ENCODE measurements at places on chromosomes 4 and X. TPM values are rescaled to one million over a fixed set of nuclear protein-coding genes. Genes with fewer than 3 reads are reported as not detected.

DNA sequence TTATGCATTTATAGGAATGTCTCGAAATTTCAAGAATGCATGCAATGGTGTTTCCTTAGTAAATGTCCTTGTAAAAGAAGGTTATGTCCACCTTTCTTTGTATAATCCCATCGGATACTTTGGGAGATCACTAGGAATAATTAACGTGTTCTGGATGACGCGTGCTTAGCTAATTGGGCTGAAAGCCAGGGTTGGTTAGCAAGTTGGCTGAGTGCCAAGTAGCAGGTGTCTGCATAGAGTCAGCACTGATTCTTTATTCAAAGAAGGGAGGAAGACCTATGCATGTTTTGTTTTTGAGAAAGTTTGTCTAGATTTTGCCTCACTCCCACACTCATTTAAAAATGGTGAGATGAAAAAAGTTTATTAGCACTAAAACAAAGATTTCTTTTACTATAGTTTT lies 144.6 kb downstream of the SOX3 start:
- no peak for DNase-seq

Gene SPON2
- total RNA-seq, result 0.62 TPM

Gene SLITRK4
- total RNA-seq, result 9.9 TPM

Gene NPY5R
- 0.15 TPM for total RNA-seq

All from H7 (cell line).